ENCODE measurements at places on chromosomes 6 and 20. TPM values are rescaled to one million over a fixed set of nuclear protein-coding genes. Genes with fewer than 3 reads are reported as not detected.

DNA sequence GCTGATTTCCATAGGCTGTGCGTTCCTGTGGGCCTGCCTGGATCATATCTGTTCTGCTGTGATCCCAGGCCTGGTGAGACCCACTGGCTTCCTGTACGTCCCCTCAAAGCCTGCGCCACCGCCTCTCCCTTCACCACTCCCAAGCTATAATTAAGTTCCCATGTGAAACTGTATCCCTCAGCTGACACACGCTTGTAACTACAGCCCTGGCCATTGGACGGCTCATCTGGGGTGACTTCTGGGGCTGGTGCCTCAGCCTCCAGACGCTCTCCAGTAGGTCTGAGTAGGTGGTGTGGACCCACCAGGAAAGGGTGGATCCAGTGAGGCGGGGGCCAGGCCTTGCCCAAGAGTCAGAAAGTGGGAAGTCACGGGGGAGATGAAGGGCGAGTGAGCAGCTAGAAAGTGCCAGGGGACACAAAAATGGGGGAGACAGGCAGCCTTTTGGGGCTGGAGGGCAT lies 21.0 kb downstream of the PPARD start:
- no peak for DNase-seq

GRCh38 chr20:64191002-64191401 lies 26.8 kb downstream of the MYT1 start:
- DNase-seq: no peak

DNA sequence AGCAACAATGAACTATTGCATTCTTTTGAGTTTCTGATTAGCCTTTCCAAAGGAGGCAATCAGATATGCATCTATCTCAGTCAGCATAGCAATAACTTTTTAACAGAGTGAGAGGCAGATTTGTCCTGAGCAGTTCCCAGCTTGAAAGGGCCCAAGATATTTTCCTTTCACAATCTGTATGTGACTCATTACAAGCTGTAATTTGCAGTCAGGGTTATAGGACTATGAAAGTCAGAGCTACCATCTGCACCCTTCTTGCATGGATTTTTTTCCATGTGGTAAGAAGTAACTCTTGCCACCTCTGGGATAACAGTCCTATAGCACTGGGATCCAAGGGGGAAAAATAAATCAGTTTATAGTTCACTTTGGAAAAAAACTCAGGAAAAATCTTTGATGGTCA lies 318.2 kb upstream of the RGS17 start:
- DNase-seq: no peak

GRCh38 chr20:50295345-50295744 lies 104.7 kb downstream of the CEBPB start:
- DNase-seq: no peak

- DNase-seq: no peak
These were observed 689 bp upstream of the KCNB1 start for GRCh38 chr20:49483018-49483695.

- DNase-seq: no peak
These were observed 368.0 kb downstream of the TBC1D32 start for GRCh38 chr6:120966321-120966720.

DNA sequence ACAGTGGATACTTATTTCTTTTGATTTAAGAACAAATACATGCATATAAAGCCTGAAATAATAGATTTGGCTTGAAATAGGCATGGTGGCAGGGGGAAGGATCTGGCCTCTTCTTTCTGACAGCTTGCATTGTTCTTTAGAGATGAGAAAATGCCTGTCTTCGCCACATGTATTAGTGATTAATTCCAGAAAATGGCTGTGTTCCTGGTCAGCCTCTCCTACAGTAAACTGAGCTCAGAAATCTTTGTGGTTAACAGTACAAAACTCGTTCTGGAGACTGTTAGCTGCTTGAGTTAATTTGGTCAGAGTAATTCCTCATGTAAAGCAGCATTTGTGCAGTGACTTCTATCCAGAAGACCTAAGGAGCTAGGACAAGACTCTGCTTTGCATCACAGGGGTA lies 151.5 kb downstream of the EYA4 start:
- no peak for DNase-seq

- DNase-seq: no peak
These were observed 23.1 kb downstream of the TRIM27 start for GRCh38 chr6:28900577-28901256.

DNA sequence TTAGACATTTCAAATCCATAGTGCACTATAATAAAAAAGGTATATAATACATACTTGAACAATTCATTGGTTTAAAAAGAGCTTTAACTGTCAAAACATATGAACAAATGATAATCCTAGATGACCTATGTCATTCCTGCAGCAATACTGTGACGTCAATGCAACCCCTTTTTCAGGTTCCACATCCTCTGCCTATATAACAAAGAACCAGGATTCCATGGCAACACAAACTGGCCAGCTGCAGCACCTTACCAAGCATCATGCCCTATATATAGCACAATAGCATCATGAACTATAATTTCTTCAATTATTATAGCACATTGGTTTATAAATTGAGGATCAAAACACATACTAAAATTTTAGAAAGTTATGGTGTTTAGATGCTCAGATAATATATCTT lies 578 bp upstream of the PTCHD4 start:
- DNase-seq: no peak

DNA sequence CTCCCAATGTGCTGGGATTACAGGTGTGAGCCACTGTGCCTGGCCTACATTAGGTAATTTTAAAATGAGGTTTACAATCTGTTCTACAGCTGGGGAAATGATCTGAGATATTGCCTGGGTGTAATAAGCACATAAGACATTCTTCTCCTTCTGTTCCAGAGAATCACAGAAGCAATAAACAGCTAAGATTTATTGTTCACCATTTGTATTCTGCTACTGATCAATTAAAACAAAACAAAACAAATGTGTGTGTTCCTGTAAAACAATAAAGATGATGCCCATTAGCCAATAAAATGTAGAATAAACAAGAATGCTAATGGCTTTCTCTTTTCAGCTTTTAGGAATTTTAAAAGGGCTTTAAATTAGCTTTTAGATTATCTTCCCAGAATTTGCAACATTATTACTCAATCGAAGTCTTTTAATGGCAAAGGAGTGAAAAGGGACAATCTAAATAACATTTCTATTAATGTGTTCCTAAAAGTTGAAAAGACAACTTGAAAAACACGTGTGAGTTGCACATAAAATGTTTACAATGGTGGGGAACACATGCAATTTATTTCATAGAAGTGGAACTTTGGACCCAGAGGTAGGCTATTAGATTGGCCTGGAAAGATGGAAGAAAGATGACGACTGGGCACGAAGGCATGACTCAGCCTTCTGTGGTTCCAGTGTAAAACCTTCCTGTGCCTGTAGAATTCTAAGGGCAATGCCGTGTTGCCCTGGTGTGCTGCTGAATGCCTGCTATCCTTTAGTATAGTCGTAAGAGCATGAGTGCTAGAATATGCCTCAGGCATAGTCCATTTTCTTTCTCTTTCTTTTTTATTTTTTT lies 29.0 kb upstream of the DEK start:
- DNase-seq: no peak

- no peak for DNase-seq
These were observed 80.2 kb downstream of the EYA2 start for GRCh38 chr20:46974669-46975434.

DNA sequence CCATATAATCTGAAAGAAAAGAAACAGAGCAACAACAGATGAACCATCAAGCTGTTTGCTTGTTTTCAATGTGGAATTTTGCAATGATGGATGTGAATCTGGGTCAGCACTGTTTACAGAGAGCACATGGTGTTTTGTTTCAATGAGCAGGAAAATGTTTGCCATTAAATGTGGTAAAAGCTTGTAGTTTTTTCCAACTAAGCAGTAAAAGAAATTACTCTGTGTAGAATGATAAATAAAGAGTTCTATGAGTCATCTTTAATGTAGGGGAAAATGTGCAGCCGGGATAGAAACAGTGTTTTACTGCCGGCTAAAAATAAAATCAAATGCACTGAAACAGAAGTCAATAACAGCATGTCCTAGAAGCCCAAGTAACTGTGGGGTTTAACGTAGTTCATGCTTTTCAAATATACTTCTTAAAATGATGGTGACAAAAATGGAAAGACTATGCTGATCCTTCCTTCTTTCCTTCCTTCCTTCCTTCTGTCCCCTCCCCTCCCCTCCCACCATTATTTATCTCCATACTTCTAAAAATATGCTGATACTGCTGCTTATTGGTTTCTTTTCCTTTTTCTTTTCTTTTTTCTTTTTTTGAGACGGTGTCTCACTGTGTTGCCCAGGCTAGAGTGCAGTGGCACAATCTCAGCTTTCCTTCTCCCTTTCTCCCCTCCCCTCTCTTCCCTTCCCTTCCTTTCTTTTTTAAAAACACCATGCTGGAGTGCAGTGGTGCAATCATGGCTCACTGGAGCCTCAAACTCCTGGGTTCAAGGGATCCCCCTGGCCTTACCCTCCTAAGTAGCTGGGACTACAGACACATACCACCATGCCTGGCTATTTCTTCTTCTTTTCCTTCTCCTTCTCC lies 6.3 kb upstream of the NAA20 start:
- peak; percentile 67 for DNase-seq

- no peak for DNase-seq
These were observed 8.1 kb downstream of the TFAP2B start for GRCh38 chr6:50826803-50827202.

- no peak for DNase-seq
These were observed 529.1 kb upstream of the CITED2 start for GRCh38 chr6:139903411-139904157.

DNA sequence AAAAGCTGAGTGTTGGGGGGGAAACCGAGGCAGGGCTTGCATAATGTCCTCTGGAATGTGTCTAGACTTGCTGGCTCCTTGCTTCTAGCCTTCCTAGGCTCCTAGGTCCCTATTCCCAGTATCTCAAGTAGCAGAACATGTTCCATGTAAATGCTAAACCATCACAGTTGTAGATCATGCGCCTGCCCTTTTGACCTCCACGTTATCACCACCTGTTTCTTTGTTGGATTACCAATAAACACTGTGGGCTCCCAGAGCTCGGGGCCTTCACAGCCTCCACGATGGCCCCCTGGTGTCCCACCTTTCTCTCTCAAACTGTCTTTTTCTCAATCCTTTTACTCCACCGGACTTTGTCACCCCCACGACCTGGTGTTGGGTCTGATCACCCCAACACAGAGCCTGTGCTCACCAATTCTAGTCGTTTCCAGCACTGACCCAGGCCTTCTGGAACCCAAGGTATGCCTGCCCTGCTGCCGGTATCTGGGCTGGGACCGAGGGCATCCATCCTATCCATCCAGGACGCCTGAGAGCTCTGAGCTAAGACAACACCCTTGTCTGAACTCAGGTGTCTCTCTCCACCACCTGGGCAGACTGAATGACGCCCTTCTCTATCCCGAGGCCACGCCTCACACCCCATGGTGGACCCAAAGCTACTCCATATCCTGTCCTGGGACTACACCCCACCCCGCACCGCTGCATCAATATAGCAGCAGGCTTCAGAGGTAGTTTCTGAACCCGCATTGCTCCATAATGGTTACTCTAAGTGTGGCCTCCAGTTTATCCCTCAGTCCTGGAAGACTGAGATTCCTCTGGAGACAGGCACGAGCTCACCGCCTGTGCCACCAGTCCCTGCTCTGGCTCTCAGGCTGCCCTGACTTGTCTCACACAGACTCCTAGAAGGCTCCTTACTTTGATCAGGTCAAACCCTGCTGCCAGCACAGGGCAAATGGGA lies 9.3 kb upstream of the PRR18 start:
- DNase-seq: no peak

DNA sequence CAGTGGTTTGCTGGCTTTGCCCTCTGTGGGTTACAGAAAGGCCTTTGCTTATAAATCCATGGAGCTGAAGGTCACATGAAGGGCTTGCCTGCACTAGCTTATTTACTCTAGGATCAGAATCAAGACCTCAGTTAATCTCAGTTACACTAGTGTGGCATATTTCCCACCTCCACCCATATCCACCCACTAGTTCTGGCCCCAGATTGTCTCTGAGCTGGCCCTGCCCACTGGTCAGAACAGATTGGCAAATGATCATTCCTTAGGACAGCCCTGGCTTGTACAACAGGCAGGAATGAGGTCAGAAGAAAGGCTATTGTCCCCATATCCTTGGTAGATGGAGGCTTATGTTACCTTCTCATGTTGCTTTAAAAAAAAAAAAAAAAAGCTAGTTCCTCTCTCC lies 33.3 kb upstream of the SASH1 start:
- no peak for DNase-seq

DNA sequence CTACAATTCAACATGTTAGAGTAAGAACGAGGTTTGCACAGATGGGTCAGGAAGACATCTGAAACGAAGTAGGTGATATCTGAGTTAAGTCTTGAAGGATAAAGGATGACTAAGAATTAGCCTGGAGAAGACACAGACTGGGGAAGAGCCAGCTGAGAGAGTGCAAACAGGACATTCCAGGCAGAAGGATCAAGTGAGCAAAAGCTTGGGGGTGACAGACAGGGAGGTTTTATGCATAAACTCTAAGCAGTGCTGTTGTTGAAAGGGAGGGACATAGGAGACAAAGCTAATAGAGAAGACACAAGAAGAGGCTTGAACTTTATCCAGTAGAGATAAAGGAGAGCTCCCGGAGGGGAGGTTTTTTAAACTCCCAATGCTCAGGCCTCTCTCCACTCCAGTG lies 15.0 kb upstream of the ETV7 start:
- DNase-seq: no peak

- DNase-seq: peak; percentile 76
These were observed at the start of gene CST3 for GRCh38 chr20:23637282-23638221. Gene CST3, minus strand, starts transcription at chr20:23637955. Its CDS starts 93 bp downstream, at chr20:23637862.

DNA sequence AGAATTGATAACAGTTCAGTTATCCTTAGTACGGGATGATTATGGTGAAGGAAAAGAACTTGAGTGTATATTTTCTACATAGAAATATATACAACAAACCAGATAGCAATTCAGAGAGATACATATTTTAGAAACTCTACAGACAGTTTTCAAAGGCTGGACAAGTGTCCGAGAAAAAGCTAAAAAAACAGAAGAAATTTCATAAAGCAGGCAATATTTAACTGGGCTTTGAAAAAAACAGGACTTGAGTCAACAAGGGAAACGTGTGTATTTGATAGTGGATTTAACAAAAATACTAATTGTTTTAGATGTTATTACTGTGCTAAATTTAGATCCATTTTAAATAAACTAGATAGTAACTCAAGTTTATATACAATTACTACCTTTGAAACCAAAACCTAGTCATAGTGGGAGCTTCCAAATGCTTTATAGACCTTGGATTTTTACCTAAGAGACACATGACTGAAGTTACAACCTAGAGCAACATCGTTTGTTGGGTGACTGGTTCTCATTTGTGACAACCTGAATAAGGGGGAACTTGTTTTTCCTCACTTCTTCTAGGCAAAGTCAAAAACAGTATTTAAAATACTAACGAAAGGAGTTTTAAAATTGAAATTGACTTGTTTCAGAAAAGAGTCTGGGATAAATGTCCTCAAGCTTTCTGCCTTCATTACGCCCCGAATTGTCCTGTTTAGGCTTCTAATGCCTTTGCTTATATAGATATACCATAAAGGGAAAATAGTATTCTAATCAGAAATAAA lies 116.7 kb upstream of the PRSS16 start:
- no peak for DNase-seq

- no peak for DNase-seq
These were observed 917.8 kb upstream of the ADGRB3 start for GRCh38 chr6:67717281-67717680.

GRCh38 chr20:22815603-22816315 lies 219.4 kb upstream of the SSTR4 start:
- no peak for DNase-seq

Gene PLEKHG1
- polyA plus RNA-seq: 27.7 TPM

Gene UBR2
- 34.6 TPM for polyA plus RNA-seq

Gene RBPJL
- not detected for polyA plus RNA-seq

Gene RBM24
- 14.2 TPM for polyA plus RNA-seq

Gene C6orf120
- 23.9 TPM for polyA plus RNA-seq

Gene OOEP
- not detected for polyA plus RNA-seq

Gene SGK2
- 9.5 TPM for polyA plus RNA-seq

Gene ZFP64
- 18.2 TPM for polyA plus RNA-seq

Gene PNPLA1
- polyA plus RNA-seq: 0.15 TPM

Gene COX4I2
- 30.3 TPM for polyA plus RNA-seq

Gene PTPRT
- 1.9 TPM for polyA plus RNA-seq

Data from right lung (tissue), 10 donors.